Calu3 (cell line): ENCODE measurements at places on chromosomes 2 and 18.

DNA sequence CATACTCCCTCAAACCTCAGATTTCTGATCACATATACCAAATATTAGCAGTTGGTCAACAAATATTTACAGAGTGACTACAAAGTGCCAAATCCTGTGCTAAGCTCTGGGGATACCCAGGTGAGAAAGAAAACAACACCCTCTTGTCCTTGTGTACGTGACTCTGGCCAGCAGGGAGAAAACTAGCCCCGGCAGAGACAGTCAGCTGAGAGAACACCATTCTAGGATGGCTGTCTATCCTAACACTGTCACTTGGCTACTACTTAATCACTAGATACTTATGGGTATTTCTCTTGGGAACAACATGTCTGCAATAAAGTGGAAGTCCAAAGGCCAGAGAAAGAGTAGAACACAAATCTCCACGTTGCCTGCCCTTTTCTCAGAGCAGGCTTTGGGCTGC, 57.9 kb upstream of the CD226 start:
- DNase-seq = no peak

- DNase-seq = peak; percentile 34
Observed at GRCh38 chr2:119252186-119253113, 28.8 kb downstream of the STEAP3 start.

- peak; percentile 61 for DNase-seq
Observed at GRCh38 chr2:21317131-21317530, 193.4 kb downstream of the TDRD15 start.

GRCh38 chr2:61356261-61356957, 114.5 kb downstream of the USP34 start:
- no peak for DNase-seq

GRCh38 chr2:3518496-3519254, 656 bp downstream of the ADI1 start:
- peak; percentile 99 for DNase-seq

DNA sequence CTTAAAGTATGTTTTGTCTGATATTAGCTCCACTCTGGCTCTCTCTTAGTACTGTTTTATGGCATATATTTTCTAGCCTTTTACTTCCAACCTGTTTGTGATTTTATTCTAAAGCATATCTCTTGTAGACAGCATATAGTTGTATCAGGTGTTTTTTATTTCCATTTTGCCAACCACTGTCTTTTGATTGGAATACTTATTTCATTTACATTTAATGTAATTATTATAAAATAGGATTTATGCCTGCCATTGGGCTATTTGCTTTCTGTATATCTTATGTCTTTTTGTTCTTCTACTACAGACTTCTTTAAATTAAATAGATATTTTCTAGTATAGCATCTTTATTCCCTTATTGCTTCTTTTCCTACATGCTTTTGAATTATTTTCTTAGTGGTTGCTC, 67.3 kb downstream of the LRRC30 start:
- no peak for DNase-seq
